ENCODE measurements at places on chromosomes 2 and 18.

DNA sequence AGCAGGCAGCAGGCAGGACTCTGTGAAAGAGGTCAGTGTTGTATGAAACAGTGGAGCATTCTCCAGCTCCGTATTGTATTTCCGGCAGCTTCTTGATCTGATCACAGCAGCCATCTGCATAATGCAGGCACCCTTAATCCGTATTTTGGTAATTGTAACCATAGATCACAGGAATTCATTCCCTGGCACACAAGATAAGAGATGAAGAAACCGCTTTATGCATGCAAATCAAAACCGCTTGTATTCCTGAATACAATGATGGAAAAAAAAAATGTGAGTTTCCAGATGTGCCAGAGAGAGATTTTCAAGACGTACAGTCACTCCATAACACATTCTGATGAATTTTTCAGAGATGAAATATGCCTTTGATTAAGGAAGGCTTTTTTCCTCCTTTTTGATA, 221.3 kb downstream of the ACKR3 start:
- DNase-seq: no peak

DNA sequence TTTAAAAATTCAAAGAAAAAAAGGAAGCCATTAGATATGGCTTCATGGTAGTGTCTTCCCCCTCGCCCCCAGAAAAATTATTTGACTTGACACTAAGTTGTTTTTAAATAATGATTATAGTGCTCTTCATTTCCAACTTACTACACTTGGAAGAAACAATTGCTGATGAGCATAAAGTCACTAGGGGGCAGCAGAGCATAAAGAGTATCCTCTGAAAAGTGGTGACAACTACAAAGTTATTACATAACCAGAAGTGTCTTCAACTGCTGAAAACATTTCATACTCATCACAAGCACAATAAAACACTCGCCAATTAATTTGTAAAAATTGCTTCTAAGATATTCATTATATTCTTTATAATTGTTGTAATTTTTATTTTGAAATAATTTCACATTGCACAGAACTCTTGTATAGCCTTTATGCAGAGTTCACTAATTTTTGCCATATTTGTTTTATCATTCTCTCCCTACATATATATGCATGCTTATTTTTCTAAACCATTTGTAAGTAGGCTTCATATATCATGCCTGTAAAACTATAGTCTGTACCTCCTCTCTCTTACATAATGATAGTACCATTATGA, 54.9 kb downstream of the EXOC6B start:
- DNase-seq: peak; percentile 10

DNA sequence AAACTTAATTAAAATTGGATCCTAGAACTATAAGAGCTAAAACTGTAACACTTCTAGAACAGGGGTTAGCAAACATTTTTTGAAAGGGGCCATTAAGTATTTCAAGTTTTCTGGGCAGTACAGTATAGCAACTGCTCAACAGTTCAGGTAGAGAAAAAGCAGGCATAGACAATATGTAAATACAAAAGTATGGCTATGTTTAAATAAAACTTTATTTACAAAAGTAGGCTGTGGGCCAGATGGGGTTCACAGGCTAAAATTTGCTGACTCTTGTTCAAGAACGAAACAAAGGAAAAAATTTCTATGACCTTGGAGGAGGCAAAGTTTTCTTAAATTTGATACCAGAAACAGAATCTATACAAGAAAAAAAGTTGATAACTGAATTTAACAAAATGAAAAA, 114.5 kb downstream of the MEMO1 start:
- no peak for DNase-seq

DNA sequence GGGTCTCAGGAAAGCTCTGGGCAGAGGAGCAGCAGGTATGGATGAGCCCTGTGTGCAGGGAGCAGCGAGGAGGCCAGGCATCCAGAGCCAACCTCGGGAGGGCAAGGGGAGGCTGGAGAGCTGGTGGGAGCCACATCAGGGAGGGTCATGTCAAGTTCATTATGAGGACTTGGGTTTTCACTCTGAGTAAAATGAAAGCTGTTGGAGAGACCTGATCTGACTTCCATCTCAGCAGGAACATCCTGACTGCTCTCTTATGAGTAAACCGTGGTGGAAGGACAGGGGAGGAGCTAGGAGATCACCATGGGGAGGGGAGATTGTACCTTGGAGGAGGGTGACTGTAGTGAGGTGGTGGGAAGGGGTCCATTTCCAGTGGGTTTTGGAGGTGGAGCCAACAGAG, 209.8 kb downstream of the LDLRAD4 start:
- no peak for DNase-seq

DNA sequence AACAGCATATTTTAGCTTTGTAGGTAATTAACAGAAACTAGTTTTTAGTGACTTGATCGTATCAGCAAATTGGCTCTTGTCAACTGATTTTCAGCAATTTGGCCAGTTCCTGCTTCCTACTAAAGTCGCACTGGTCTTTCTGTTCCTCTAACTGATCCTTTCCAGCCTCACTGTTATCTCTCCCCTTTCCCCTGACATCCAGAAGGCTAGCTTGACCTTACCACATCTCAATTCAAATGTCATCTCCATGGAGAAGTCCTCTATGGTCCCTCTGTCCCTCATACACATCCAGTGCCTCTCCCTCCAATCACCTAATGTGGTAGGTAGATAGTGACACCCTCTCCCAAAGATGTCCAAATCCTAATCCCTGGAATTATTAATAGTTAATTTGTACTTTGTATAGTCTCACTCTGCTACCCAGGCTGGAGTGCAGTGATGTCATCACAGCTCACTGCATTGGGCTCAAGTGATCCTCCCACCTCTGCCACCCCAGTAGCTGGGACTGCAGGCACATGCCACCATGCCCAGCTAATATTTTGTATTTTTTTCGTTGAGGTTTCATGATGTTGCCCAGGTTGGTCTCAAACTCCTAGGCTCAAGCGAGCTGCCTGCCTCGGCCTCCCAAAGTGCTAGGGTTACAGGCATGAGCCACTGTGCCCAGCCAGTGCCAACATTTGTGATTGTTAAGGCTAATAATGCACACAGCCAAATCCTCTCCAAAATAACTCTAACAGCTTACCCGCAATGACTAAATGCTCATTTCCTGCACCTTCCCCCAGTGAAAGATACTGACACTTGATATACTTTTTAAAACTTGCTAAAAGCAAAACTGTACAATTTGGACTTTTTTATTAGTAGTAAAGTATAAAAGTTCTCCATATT, 16.9 kb downstream of the PSTPIP2 start:
- DNase-seq: no peak

Data from stimulated activated CD8-positive, alpha-beta memory T cell treated with anti-CD3 and anti-CD28 coated beads, Interleukin-7, amount 100 ng/mL, for 1 hour (primary cell).